ENCODE measurements at places on chromosomes 6 and 20.

DNA sequence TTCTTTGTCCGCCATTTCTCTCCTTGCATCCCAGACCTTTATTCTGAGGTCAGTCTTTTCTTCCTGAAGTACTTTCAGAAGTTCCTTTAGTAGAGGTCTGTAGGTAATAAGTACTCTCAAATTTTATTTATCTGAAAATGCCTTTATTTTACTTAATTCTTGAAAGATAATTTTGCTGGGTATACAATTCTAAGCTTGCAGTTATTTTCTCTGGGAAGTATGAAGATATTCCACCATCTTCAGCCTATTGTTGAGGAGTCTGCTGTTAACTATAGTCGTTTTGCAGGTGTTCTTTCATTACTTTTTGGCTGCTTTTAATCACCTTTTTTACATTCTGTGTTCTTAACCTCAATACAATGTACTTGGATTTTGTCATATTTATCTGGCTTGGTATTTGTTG is 13.5 kb upstream of the FNDC1 start:
- no peak for DNase-seq

GRCh38 chr6:119979862-119980261 is 630.3 kb upstream of the MAN1A1 start:
- DNase-seq = no peak

DNA sequence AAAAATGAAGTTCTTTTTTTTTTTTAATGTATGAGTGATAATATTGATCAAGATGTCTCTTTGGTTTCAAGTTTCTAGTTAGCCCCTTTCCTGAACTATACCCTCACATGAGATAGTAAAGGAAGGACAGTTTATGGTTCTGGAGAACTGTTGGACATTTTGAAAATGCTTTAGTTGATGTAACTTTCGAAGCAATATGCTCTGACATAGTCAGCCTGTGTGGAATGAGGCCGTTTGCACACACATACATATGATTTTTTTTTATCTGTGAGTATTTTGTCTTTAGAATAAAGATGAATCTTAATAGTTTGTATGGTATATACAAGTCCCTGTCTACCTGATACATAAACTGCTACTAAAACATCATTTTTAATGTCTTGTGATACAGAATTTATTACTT is 177.0 kb downstream of the ARID1B start:
- no peak for DNase-seq

- no peak for DNase-seq
Measured at GRCh38 chr20:36779656-36780025, 6.1 kb upstream of the DSN1 start.

- no peak for DNase-seq
Measured at GRCh38 chr6:83151114-83151513, 42.0 kb downstream of the PGM3 start.

GRCh38 chr20:9149796-9150195 is 80.9 kb downstream of the PLCB4 start:
- no peak for DNase-seq

- DNase-seq = peak; percentile 1
Measured at GRCh38 chr6:46370622-46371021, 120.6 kb downstream of the RCAN2 start.

- no peak for DNase-seq
Measured at GRCh38 chr6:136405420-136406029, 115.9 kb upstream of the BCLAF1 start.

- DNase-seq = no peak
Measured at GRCh38 chr6:108597572-108598304, 37.0 kb downstream of the FOXO3 start.

- no peak for DNase-seq
Measured at GRCh38 chr6:150846641-150847040, 18.9 kb upstream of the MTHFD1L start.
